ENCODE measurements at places on chromosomes 2 and 18.

DNA sequence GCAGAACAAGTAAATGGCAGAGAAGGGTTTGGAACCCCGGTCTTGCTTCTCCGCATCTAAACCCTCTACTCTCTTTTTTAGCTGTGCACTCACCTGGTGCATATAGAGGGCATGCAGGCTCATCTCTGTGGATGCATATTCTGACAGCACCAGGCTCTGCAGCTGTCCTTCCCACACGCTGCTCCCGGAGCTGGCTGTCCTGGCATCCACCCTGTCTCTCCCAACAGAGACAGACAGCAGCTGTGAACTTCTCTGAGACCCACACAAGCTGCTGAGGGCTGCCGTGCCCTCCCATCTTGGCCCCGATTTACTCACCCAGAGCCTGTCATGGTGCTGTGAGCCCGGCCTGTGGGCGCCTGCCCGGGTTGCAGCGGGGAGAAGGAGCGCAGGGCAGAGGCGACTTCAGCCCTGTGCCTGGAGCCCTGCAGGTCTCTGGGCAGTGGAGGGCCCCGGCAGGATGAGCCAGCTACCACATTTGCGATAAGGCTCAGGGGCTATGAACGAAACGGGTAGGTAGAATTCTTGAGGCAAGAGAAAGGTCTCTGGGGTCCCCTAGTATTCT is 3.3 kb upstream of the ABCB6 start:
- DNase-seq: no peak

GRCh38 chr2:8985561-8986326 is 17.7 kb downstream of the MBOAT2 start:
- DNase-seq: no peak

GRCh38 chr18:12098374-12098773 is 4.7 kb downstream of the ANKRD62 start:
- DNase-seq: no peak

DNA sequence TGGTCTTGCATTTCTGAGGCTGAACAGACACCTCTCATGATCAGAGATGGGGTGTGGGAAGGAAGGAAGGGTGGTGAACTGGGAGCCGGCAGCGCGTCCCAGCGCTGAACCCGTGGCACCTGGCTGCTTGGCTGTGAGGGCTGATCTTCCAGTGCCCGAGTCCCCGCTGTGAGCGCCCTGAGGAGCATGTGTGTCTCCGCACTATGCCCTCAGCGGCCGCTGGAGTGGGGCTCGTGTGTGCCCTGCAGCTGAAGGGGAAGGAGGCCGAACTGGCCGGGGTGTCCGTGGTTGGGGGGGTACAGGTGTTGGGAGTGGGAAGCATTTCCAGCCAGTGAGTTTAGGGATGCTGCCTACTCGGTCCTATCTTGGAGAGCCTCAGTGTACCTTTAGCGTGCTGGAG is 82.2 kb downstream of the LDLRAD4 start:
- DNase-seq: no peak

- DNase-seq: no peak
Observed at GRCh38 chr2:133862400-133862977, 294.2 kb upstream of the NCKAP5 start.

GRCh38 chr2:176526995-176527901 is 258.0 kb downstream of the MTX2 start:
- no peak for DNase-seq

GRCh38 chr2:150619607-150620330 is 132.3 kb upstream of the RND3 start:
- peak; percentile 70 for DNase-seq

DNA sequence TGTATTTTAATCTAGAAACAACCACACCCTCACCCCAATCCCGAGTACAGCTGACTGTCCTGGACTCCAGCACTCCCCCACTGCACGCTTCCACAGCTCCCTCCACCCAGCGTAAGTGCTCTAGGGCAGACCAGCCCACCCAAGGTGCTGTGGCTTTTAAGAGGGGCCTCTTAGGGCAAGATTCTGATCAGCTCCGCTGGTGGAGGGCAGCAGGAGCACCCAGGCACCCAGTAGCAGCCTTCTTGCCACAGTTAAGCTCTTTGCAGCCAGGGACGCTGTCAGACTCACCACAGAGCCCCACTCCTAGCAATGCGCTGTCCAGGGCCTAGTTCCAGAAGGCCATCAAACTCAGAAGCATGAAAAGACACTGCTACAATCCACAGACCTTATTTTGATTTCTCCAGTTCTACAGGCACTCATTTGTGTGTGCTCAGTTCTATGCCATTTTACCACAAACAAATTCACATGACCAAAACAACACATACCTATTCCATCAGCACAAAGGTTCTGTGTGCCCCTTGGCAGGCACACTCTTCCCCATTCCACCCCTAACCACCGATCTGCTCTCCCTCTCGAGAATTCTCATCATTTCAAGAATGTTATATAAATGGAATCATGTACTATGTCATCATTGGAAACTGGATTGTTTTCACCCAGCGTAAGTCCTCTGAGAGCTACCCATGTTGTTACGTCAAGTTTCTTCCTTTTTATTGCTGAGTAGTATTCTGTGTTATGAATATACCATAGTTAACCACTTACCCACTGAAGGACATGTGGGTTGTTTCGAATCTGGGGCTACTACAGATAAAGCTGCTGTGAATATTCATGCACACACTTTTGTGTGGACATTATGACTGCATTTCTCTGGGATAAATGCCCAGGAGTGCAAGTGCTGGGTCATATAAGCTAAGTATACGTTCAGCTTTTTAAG is 40.4 kb downstream of the PTPN2 start:
- DNase-seq: no peak

DNA sequence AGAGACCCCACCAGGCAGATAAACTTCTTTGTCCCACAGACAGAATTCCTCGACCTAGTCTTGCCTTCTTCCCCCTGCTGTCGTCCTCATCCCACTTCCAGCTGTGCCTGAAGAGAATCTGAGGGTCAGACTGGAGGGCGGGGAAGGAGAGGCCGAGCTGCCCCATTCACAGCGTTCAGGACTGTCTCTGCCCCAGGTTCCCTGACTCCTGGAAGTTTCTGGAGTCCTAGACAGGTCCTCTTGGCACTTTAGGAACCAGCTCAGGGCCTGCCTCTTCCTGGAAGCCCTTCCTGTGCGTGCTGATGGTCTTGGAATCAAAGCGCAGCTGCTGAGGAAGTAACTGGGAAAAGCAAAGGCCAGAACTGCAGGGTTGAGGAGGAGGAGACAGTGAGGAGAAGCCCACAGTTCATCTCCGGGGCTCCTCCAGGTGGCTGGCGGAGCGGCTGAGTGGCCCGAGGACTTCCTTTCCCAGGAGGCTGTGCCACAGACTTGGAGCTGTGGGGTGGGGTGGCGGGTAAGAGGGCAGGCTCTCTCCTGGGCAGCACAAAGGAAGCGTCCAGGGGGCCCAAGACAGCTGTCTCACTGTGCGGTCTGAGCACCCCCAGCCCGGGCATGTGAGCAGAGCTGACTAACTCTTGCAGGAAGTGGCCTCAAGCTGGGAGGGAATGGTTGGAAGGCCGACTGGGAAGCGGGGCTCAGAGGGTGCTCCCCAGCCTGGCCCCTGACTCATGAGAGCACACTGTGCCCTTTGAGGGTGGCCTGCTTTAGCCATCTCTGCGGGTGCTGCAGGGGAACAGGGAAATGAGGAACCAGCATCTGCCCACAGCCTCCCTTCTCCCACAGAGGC is 39.5 kb downstream of the SDC1 start:
- DNase-seq: no peak

DNA sequence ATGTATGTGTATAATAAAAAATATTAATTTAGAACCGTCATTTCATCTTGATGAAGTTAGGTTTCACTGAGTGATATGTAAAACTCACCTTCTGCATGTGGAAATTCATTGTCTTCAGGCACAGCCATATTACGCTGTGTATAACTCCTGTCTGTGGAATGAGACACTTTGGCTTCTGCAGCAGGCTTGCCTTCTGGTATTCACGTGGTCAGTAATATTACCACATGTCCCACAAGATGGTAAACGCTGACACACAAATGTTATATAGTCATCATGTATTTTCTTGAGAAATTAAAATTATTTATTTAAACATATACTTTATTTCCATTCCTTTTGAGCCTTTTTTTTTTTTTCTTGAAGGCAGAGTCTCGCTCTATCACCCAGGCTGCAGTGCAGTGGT is 25.1 kb upstream of the AAK1 start:
- DNase-seq: no peak

- no peak for DNase-seq
Observed at GRCh38 chr2:142463047-142463446, 332.2 kb upstream of the LRP1B start.

DNA sequence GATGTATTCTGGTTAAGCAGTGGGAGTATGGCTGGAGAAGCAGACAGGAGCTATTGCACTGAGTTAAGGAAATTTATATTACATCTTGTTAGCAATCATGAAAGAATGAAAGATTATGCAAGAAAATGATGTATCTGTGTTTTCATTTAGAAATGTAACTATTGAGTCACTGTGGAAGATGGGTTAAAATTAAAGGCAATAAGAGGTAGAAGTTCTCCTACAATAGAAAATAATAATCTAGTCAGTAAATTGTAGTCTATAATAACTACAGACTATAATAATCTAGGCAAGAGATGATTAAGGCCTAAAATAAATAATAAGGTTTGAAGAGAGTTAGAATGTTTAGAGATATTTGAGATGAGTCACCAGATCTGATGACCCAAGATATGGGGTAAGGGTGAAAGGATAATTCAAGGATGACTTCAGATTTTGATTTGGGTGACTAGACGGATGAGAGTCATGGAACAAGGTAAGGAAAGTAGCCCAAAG is 371.9 kb upstream of the KCNH7 start:
- DNase-seq: peak; percentile 63

DNA sequence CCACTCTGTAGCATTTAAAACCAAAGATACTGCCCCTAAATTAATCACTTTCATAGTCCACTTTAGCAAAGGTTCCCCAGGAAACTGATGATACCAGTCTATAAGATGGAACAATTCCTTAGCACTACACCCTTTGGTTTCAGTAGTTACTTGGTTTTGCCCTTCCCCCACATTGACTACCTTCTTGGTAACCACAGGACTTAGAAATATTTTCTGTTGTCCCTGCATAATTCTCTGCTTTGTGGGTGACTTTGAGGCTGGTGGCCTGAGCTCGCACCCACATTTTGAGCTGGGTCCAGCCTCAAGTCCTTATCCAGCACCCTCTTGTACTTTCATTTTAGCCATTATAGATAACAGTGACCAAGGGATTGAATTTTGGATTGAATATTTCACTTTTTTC is 23.1 kb downstream of the ELP2 start:
- no peak for DNase-seq

DNA sequence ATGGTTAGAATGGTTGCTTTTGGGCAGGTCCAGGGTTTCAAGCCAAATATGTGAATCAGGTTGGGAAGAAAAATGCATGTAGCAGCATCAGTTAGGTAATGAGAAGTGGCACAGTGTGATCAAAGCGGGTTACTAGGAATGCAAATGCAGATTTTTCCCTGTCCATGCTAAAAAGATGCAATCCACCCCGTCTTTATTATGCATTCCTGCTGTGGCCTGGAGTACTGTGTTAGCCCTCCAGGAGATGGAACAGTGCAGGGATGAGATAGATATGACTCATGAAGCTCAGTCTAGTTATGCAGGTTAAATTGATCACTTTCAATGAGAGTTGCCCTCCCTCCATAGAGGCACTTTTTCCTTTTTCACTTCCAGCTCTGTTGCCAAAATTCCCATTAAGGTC is 283.8 kb downstream of the CTNNA2 start:
- no peak for DNase-seq

DNA sequence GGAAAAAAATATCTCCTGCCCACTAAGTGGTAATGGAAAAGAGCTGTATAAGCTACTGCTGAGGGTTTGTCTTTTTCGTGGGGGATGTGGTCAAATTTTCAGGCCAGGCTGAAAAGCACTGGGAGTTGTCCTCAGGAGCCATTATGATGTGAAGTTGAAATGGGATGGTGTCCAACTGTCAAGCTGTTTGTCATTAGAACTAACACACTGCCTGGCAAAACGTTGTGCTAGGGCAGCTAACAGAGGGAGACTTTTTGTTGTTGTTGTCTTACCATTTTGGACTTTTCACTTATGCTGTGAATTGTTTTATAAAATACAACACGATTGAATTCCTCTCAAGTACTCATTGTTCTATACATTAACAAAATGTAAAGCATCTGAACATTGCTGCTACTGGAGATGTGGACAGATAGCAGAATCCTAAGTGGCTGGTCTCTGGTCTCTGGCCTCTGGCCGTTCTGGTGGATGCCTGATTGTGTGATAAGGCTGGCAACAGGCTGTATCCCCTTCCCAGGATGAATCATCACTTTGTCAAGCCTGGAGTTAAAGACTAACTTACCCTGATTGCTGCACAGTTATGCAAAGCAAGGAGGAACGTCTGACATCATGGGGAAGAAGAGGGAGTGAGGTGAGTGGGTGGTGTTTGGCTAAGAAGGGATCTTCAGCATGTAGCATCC is 2.3 kb downstream of the MYO1B start:
- DNase-seq: peak; percentile 84

- no peak for DNase-seq
Observed at GRCh38 chr2:63903003-63903402, 61.3 kb downstream of the UGP2 start.

GRCh38 chr2:167480232-167480985 is 592.1 kb downstream of the XIRP2 start:
- no peak for DNase-seq

DNA sequence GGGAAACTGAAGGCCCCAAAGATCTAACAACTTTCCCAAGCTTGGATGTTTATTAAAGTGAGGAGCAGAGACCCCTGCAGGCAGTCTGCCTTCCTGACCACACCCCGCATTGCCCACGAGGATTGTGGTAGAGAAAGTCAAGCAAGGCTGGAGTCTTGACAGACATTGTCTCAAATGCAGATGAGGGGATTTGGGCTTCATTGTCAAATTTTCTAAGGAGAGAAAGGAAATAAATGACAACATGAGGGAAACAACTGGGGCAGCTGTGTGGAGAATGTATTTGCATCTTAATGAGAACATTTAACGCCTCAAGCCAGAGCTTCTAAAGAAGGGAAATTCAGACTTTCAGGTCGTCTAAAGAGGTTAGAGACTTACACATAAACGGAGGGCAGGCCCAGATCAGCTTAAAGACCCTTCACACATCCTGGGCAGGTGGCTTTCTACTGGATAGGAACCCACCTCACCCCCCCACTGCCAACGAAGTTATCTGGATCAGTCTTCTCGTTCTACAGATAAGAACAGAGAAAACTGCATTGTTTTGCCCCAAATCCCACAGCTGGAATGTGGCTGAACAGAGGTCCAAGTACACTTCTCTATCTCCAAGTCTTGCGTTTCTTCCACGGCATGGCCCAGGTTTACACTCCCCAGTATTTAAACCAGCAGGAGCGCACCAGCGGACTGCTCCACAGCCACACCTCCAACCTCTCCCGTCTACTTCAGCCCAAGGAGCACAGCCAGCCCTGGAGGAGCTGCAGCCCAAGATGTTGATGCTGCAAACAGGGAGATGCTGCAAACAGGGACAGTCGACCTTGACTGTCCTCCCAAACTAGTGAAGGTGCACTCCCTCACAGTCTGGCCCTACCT is 16.2 kb upstream of the SCG2 start:
- DNase-seq: no peak
